Fibroblast of skin of right quadriceps (primary cell): ENCODE measurements at places on chromosomes 7 and 10.

DNA sequence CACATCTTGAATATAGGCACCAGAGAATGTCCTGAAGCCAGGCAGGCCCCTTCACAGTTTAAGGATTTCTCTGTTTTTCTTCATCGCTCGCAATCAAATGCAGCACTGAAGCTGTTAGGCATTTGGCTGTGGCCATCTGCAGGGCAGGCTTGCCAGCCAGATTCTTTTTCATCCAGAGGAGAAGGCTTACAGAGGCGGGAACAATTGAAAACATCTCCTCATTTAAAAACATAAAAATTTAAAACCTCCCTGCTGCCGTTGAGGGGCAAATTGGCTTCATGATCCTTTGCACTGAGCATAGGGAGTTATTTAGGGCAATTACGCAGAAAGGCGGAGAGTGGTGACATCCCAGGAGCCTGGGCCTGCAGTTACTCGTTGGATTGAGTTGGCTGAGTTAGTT, 500.0 kb downstream of the TYW1 start:
- DNase-seq: no peak

GRCh38 chr7:112638675-112639400, 151.4 kb downstream of the TMEM168 start:
- DNase-seq: no peak

DNA sequence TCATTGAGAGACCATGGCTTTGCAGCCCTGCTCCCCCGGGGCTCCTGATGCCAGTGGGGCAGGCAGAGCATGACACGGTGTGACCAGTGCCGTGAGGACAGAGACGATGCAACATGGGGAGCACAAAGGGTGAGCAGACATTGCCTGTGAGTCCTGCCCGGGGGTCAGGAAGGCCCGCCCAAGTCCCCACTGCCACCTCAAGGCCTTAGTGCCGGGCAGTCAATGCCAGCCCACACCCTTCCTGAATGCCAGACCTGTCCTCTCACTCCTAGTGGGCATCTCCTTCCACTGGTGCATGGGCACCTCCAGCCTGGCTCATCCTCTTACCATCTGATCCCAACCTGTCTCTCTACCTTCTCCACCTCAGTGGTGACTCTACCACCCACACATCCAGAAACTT, 157.9 kb upstream of the ZMIZ1 start:
- no peak for DNase-seq

GRCh38 chr7:151138153-151138851, 29.2 kb downstream of the GBX1 start:
- DNase-seq: no peak

GRCh38 chr10:59879363-59879913, 26.9 kb downstream of the CCDC6 start:
- no peak for DNase-seq

DNA sequence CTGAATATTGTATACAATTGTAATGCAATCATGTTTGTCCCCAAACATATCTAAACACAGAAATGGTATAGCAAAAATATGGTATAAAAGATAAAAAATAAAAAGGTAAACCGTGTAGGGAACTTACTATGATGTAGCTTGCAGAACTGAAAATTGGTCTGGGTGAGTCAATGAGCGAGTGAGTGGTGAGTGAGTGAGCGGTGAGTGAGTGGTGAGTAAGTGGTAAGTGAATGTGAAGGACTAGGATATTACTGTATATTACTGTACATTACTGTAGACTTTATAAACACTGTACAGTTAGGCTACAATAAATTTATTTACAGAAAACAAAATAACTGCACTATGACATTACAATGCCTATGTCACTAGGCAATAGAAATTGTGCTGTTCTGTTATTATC, 1163.2 kb upstream of the SORCS1 start:
- DNase-seq: peak; percentile 57

DNA sequence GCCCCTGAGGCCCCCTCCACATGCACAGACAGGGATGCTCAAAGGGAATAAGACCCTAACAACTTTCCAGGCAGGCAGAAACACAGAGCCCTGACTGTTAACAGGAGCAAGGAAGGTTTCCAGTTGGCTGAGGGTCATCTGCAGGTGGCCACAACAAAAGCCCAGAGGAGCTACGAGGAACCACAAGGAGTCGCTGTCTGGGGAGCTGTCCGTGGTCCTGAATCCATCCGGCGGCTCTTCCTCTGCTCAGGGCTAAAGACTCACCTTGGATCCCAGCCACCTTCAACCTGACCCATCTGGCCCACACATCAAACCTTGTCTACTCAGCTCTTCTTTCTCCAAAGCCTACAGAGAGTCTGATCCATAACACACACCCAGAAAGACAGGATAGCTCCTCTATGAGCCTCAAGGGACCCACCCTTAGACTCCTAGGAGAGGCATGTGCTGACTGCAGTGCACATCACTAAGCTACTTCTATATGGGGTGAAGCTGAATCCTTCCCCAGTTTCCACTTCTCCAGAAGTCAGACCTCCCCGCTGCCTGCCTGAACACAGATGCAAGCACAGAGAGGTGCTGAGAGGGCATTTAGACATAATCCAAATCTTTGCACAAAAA, 104.0 kb downstream of the SLIT1 start:
- peak; percentile 43 for DNase-seq

GRCh38 chr7:47441796-47442604, 139.9 kb downstream of the TNS3 start:
- no peak for DNase-seq

- DNase-seq: no peak
Measured at GRCh38 chr7:6608794-6609193, 6.6 kb upstream of the ZNF853 start.

GRCh38 chr10:23345861-23346260, 1.3 kb upstream of the C10orf67 start:
- peak; percentile 95 for DNase-seq

DNA sequence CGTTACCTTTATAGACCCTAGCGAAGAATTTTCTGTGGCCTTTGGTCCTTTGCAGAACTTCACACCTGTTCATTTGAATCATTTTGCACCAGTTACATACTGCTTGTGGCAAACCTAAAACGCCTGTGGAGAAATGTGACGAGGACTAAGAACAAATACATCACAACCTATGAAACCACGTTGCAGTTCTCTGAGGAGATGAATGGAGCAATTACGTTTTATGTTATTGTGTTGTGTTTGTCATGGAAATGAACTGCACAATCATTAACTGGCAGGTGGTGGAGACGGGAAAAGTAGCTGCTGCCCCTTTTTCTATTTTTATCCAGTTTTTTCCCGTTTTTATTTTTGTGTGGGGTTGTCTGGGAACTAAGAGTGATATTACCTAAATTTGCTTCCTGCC, 505.5 kb downstream of the SDK1 start:
- no peak for DNase-seq

DNA sequence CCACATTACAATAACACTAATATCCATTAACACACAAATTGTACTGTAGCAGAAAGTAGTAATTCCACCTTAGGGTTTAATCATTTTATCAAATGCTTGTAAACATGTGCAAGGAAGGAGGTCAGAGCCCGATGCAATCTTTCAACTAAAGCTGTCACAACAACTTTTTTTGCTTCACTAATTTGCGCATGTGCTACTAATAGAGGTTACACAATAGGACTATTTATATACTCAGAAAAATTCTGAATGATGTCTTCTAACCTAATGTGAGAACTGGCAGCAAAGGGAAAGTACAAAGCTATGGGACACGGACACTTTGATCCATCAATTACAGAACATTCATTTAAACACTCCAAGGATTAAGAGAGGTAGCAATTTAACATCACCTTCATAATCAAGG, 244.4 kb downstream of the CHCHD3 start:
- DNase-seq: peak; percentile 41

DNA sequence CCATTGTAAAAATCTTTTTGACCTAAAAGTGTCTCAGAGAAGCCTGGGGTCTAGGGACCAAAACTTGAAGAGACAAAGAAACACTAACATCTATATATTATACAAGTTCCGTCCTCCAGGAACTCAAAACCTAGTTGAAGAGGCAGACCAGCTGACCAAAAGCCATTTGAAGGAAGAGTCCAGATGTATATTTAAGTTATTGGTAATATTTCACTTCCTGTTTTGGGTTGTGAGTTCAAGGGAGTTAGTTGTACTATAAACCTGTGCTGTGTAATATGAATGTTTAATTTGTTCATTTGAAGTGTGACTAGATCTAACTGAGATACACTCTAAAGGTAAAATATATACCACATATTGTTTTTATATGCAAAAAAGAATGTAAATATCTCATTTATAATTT, 45.0 kb downstream of the CDK1 start:
- DNase-seq: no peak

DNA sequence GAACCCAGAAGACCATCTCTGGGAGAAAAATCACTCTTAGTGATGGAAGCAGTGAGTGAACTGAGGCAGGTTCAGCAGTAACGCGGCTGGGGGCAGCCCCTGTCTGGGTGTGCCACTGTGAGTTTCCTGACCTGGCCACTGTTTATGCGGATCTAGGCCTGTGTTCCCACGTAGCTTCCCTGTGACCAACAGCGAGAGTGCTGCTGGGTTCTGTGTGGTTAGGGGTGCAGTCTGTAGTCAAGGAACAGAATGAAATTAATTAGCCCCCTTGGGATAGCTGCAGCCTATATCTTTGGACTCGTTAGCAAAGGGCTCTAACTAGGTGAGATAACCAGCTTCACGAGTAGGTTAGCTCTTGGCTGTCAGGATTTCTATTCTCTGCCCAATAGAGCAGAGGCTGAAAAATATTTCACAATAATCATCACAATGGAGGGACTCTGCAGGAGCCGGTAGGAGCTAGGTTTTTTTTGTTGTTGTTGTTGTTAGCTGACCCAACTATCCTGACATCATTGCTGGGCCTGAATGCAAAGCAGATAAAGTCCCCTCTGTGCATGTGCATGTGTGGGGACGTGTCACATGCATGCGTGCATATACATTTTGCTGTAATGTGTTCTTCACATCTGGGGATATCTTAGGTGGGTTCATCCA, 164.9 kb downstream of the TMEM178B start:
- no peak for DNase-seq

DNA sequence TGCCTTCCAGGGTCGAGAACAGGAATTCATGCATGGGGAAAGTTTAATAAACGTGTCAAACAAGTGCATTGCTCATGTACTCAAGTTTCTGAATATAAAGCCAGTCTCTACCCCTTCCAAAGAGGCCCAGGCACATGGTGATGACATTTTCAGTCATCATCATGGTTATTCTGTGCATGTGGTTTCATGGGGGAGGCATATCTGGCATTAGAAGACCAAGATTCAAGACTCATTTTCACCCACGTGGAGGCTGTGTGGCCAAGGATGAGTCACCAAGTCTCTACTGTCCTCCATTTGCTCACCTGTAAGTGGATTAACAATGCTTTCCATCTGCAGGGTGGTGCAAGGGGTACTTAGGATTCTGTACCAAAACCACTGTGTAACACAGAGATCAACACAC, 34.0 kb upstream of the CNPY1 start:
- no peak for DNase-seq

DNA sequence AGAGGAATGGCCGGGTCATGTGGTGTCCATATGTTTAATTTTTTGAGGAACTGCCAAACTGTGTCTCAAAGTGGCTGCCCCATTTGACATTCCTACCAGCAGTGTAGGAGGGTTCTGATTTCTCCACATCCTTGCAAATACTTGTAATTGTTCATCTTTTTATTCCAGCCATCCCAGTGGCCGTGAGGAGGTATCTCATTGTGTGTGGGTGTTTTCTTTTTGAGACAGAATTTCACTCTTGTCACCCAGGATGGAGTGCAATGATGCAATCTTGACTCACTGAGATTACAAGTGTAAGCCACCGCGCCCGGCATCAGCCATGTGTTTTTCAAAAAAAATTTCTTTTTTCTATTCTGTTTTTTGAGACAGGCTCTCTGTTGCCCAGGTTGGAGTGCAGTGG, 38.7 kb upstream of the DLG5 start:
- DNase-seq: peak; percentile 87
